ENCODE measurements at places on chromosomes 4 and X. TPM values are rescaled to one million over a fixed set of nuclear protein-coding genes. Genes with fewer than 3 reads are reported as not detected.

HMGB3 gene
- 133 TPM for total RNA-seq

ADH4 gene
- total RNA-seq, result not detected

ARAP2 gene
- 0.57 TPM for total RNA-seq

ASMT gene
- total RNA-seq, result not detected

GAGE12D gene
- total RNA-seq, result not detected

MEPE gene
- total RNA-seq, result not detected

CXCL3 gene
- total RNA-seq, result 7.2 TPM

IQCM gene
- total RNA-seq, result not detected

DAPP1 gene
- total RNA-seq, result not detected

SPOCK3 gene
- not detected for total RNA-seq

SLC38A5 gene
- total RNA-seq, result 0.10 TPM

P2RY8 gene
- total RNA-seq, result 0.02 TPM

CXorf65 gene
- not detected for total RNA-seq

GBA3 gene
- total RNA-seq, result not detected

HDX gene
- 2.0 TPM for total RNA-seq

CLNK gene
- not detected for total RNA-seq

HPGDS gene
- not detected for total RNA-seq

DIAPH2 gene
- 2.4 TPM for total RNA-seq

IL1RAPL1 gene
- not detected for total RNA-seq

SHOX gene
- total RNA-seq, result not detected

BTC gene
- total RNA-seq, result 1.3 TPM

MRPL1 gene
- 22.8 TPM for total RNA-seq

GAGE1 gene
- not detected for total RNA-seq

VCX gene
- not detected for total RNA-seq

RBM46 gene
- total RNA-seq, result not detected

UGT2B10 gene
- total RNA-seq, result not detected

HCFC1 gene
- total RNA-seq, result 42.2 TPM

UGT2B28 gene
- total RNA-seq, result not detected

ASB5 gene
- total RNA-seq, result not detected

SASH3 gene
- total RNA-seq, result not detected

ARMCX6 gene
- total RNA-seq, result 46.9 TPM

TEX13C gene
- total RNA-seq, result not detected

TMEM35A gene
- total RNA-seq, result not detected

DDIT4L gene
- 0.38 TPM for total RNA-seq

SERPINA7 gene
- total RNA-seq, result not detected

GPR143 gene
- 0.16 TPM for total RNA-seq

STAP1 gene
- total RNA-seq, result not detected

DTHD1 gene
- total RNA-seq, result not detected

CCDC149 gene
- 1.4 TPM for total RNA-seq

ZGRF1 gene
- 1.5 TPM for total RNA-seq

FRG2 gene
- total RNA-seq, result 0.09 TPM

SLC39A8 gene
- 11.7 TPM for total RNA-seq

POU3F4 gene
- total RNA-seq, result not detected

SCML1 gene
- 7.3 TPM for total RNA-seq

AVPR2 gene
- not detected for total RNA-seq

SLC25A31 gene
- not detected for total RNA-seq

EPGN gene
- total RNA-seq, result not detected

SCFD2 gene
- 6.3 TPM for total RNA-seq

TRIML1 gene
- not detected for total RNA-seq

MAGEA4 gene
- total RNA-seq, result not detected

CXCL13 gene
- not detected for total RNA-seq

F11 gene
- not detected for total RNA-seq

FAM199X gene
- 14.8 TPM for total RNA-seq

ARHGAP36 gene
- total RNA-seq, result not detected

NXF3 gene
- total RNA-seq, result not detected

MAOB gene
- total RNA-seq, result 0.16 TPM

PAGE2B gene
- total RNA-seq, result not detected

TMSB4X gene
- 8,579 TPM for total RNA-seq

PDLIM3 gene
- 0.24 TPM for total RNA-seq

Data from A549 treated with RU486 at 1 μM for 4 hours (cell line).